ENCODE measurements at places on chromosomes 4 and X. TPM values are rescaled to one million over a fixed set of nuclear protein-coding genes. Genes with fewer than 3 reads are reported as not detected.

Gene HS3ST1
- 2.5 TPM for total RNA-seq

Gene RIPPLY1
- not detected for total RNA-seq

Gene RXFP1
- total RNA-seq: not detected

Gene HTR2C
- not detected for total RNA-seq

Gene EVC2
- total RNA-seq: 15.5 TPM

Gene RAB33A
- 3.0 TPM for total RNA-seq

Gene ALB
- not detected for total RNA-seq

Gene TSPAN7
- 0.82 TPM for total RNA-seq

Gene WNK3
- 10.5 TPM for total RNA-seq

Gene CITED1
- total RNA-seq: not detected

Gene NLGN4X
- 0.08 TPM for total RNA-seq

Gene SSX2
- not detected for total RNA-seq

Gene CTAG1A
- not detected for total RNA-seq

Gene GABRQ
- not detected for total RNA-seq

Gene ARHGAP36
- total RNA-seq: not detected

Gene GAGE12F
- total RNA-seq: not detected

Gene DCAF4L1
- total RNA-seq: 0.25 TPM

Gene SMIM43
- total RNA-seq: 1.1 TPM

Gene MRFAP1
- total RNA-seq: 142 TPM

Gene NSUN7
- total RNA-seq: not detected

Gene CFP
- 0.18 TPM for total RNA-seq

Gene TMEM150C
- 1.9 TPM for total RNA-seq

Gene FRMD7
- not detected for total RNA-seq

Gene EBP
- 30.7 TPM for total RNA-seq

Gene FGFBP2
- not detected for total RNA-seq

Gene CCNI
- total RNA-seq: 190 TPM

Gene EIF2S3
- total RNA-seq: 349 TPM

Gene VCX3B
- not detected for total RNA-seq

Gene LPAR4
- total RNA-seq: 1.3 TPM

Gene GYG2
- 4.3 TPM for total RNA-seq

Gene PNCK
- total RNA-seq: 0.33 TPM

Gene SERPINA7
- not detected for total RNA-seq

Gene MAGEB1
- total RNA-seq: not detected

Gene TCEAL6
- not detected for total RNA-seq

Gene PPARGC1A
- 0.81 TPM for total RNA-seq

Gene ADGRL3
- total RNA-seq: 7.9 TPM

Gene EDA
- 1.4 TPM for total RNA-seq

Gene SPANXN3
- not detected for total RNA-seq

All from fibroblast of the aortic adventitia (primary cell).